RPMI7951 (cell line): ENCODE measurements at places on chromosomes 2 and 18. TPM values are rescaled to one million over a fixed set of nuclear protein-coding genes. Genes with fewer than 3 reads are reported as not detected.
A peak's percentile ranks its signal among the peaks of the same experiment; 100 is the strongest.

The MFSD2B gene
- total RNA-seq: 0.24 TPM in 1 of 2 replicates, not detected in the other

DNA sequence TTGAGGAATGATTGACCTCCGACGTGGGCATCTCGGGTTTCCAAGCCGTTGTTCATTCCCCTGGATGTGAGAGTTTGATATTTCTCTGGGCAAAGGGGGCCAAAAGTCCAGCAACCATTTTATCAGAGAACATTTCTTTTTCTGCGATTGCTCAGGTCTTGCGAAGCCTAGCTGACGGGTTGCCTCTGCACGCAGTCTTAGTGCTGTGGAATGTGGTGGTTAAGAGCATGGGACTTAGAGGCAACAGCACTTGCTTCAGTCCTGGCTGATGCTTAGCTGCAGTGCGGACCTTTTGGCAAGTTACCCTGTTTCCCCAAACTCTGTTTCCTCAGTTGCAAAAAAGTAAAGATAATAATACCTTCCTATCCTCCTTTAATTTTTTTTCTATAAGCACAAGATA, 45.0 kb downstream of the FAP start:
- DNase-seq: no peak

DNA sequence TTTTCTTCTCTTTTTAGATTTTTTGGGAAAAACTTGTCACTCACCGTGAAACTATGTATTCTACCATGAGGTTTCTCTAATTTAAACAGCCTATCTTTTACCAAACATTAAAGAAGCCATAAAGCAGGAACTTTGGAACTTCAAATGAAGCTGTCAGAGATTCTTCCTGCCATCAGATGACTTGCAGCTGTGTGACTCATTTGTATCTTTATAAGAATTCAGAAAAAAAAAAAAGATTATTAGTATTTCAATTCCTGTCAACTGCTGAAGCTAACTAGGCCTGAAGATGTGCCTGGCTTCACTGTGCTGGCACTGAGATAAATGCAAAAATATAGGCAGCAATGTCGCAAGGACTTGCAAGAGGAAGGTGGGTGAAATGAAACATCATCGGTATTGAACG, 1399.1 kb upstream of the PIK3C3 start:
- DNase-seq: no peak

- DNase-seq: peak; percentile 87
Measured at GRCh38 chr2:43345391-43345813, 119.0 kb upstream of the ZFP36L2 start.

- DNase-seq: no peak
Measured at GRCh38 chr2:57936216-57936615, 110.4 kb upstream of the VRK2 start.

- no peak for DNase-seq
Measured at GRCh38 chr18:54181856-54182602, 42.4 kb downstream of the MBD2 start.

DNA sequence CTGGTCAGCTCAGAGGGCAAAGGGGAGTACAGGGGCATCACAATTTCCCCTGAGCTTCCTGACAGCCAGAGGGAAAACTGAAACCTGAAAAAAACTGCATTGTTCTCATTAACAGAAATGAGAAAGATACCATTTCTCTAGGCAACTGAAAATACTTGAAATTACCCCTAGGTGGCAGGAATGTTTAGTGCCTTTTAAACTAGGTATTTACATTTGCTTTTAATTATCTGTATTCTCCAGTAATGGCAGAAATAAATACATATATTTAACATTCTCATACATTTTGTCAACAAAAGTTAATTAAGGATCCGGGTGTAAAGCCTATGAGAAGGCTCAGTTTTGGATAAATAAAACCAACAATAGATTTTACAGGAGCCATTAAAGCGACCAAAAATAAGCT, 34.5 kb downstream of the RPL31 start:
- peak; percentile 54 for DNase-seq

The ATG9A gene
- total RNA-seq: 51.3 and 58.6 TPM in 2 replicates

- DNase-seq: no peak
Measured at GRCh38 chr2:17965196-17965595, 86.7 kb downstream of the KCNS3 start.

The XDH gene
- 0.48 and 0.88 TPM in 2 replicates for total RNA-seq

The FTCDNL1 gene
- total RNA-seq: 3.0 and 3.1 TPM in 2 replicates

DNA sequence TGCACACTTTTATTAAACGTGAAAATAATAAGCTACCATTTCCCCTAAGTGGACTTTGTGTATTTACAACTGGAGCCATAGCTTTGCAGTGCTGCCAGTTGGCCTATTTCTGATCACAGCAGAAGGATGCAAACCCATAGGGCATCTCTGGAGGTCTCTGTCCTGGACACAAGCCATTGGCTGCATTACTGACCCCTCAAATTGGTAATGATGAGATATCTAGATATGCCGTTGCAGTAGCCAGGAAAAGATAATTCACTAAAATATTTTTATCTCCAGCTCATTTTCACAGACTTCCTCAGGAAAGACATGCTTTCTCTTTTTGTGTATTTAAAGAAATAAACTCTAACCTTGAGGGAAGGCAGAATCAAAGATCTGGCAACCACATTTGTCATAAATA, 182.5 kb downstream of the TDRD15 start:
- no peak for DNase-seq

GRCh38 chr2:128315122-128315828, 3.4 kb downstream of the HS6ST1 start:
- DNase-seq: no peak

DNA sequence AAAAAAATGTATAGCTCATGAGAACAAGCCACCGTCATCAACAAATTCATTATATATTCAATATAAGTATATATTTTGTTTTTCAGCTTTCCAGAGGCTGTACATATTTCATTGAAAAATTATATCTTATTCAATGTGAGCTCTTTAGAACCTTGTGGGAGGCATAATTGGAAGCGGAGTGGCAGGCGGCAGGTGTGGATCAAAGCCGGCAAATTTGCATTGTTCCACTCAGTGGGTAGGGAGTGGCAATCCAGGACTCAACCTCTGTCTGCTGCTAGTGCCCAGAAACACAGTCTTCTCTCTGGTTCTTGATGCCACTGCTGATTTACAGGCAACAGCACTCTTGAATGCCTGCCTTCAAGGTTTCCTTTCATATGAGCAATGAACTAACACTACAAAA, 46.9 kb downstream of the GCA start:
- DNase-seq: no peak

- DNase-seq: peak; percentile 84
Measured at GRCh38 chr2:85741833-85742455, 11.8 kb upstream of the ATOH8 start.

The GCG gene
- 0.24 and 0.39 TPM in 2 replicates for total RNA-seq

The ARL4C gene
- total RNA-seq: 43.0 and 43.5 TPM in 2 replicates

GRCh38 chr2:108287169-108287568, 1.5 kb upstream of the SULT1C2 start:
- no peak for DNase-seq

The GALNT14 gene
- total RNA-seq: 1.7 and 3.2 TPM in 2 replicates

- no peak for DNase-seq
Measured at GRCh38 chr2:38279201-38279600, 97.9 kb downstream of the ATL2 start.

The ERBB4 gene
- total RNA-seq: not detected in 2 replicates

GRCh38 chr18:40469316-40469715, 1485.7 kb upstream of the PIK3C3 start:
- no peak for DNase-seq

DNA sequence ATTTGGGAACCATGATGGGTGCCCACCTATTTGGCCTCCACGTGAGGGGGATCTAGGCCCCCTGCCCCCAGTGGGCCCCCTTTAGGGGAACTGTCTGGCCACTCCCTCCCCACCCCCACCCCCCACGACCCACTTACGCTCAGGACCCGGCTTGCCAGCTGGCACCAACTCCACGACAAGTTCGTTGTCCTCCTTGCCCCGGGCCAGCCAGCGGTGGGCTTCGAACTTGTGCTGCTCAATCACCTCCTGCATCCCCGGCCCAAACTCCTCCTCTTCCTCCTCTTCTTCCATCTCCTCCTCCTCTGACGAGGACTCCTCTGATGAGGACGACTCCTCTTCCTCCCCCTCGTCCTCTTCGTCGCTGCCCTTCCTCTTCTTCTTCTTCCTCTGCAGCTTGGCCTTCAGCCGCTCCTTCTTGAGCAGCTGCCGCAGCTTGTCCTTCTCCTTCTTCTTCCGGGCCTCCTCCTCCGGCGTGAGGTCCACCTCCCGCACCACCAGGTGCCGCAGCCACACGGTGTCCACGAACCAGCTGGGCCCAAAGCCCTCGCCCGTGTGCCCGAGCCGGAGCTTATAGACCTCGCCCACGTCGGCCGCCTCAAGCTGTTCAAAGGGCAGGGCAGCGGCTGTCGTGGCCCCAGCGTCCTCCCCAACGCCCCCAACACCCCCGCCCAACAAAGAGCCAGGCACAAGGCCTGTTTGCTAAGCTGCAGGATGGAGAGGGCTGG, 96.9 kb downstream of the LOXHD1 start:
- DNase-seq: no peak

- DNase-seq: no peak
Measured at GRCh38 chr18:46866523-46866922, 50.8 kb downstream of the PIAS2 start.

DNA sequence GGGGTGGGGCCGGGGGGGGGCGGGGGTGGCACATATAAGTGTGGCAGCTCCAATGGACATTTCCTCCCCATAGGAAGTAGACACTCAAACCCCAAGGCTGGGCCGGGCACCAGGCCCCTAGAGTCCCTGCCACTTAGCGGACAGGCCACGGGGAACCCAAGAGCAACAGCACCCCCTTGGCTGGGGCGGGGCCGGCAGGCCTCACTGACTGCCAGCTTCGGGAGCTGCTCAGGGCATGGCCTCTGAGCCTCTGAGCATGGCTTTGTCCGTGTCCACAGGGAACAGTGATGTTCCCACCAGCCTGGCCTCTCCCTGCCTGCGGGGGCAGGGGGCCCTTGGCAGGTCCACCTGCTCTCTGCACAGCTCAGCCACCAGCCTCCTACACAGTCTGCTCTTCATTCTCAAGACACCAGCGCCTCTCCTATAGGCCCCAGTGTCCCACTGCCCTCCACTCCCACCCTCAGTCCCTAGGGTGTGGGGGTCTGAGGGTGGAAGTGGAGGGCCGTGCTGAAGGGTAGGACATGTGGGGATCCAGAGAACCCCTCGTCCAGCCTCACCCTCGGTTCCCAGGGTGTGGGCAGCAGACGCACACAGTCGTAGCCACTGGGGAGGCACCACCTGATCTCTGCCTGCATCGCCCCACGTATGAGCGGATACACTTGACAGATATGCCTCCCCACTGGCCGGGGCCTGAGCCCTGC, 106.7 kb downstream of the FAM210A start:
- no peak for DNase-seq

GRCh38 chr18:63158676-63159291, 160.8 kb downstream of the BCL2 start:
- no peak for DNase-seq

- peak; percentile 22 for DNase-seq
Measured at GRCh38 chr2:185628985-185629384, 109.6 kb upstream of the FSIP2 start.

GRCh38 chr18:23629444-23629946, 33.2 kb downstream of the ANKRD29 start:
- DNase-seq: no peak

The NAT8 gene
- not detected in 2 replicates for total RNA-seq

GRCh38 chr2:209307161-209308001, 116.5 kb upstream of the MAP2 start:
- DNase-seq: no peak

The ZAP70 gene
- 2.0 and 2.1 TPM in 2 replicates for total RNA-seq

GRCh38 chr2:150143087-150143536, 344.4 kb downstream of the RND3 start:
- DNase-seq: peak; percentile 63

The OBSL1 gene
- total RNA-seq: 41.5 and 42.8 TPM in 2 replicates

- DNase-seq: no peak
Measured at GRCh38 chr2:146666340-146666739, 1178.5 kb upstream of the ACVR2A start.

GRCh38 chr2:226658555-226658954, 141.1 kb downstream of the IRS1 start:
- DNase-seq: peak; percentile 79

DNA sequence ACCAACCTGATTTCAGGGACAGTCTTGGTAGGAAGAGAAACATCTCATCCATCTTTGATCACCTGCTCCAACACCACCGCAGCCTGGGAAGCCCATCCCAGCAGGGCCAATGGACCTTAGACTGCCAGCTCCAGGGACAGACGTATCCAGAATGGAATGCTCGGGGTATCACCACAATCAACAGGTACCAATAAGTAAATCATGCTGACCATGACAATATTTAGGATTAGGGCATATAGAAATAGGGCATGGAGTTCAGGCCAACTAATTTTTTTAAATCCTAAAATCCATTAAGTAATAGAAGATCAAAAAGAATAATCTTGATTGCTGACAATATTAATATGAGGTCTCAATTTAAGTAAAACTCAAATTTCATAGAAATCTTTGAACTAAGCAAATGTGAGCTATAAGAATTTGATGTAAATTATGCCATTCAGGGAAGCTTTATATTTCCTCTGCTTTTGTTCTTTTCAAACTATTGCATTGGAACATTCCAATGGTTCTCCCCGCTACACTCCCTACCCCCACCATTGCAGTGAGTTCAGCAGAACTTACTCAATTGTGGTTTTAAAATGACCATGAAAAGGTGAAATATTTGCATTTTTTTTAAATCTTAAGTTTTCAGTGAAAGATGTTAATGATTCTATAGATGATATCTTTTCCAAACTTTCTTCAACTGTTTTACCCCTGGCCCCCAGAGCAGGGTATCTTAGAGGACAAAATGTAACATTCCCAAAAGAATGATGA, 138.6 kb downstream of the DNER start:
- DNase-seq: no peak

- peak; percentile 64 for DNase-seq
Measured at GRCh38 chr2:26605195-26605998, 35.8 kb downstream of the CIB4 start.

DNA sequence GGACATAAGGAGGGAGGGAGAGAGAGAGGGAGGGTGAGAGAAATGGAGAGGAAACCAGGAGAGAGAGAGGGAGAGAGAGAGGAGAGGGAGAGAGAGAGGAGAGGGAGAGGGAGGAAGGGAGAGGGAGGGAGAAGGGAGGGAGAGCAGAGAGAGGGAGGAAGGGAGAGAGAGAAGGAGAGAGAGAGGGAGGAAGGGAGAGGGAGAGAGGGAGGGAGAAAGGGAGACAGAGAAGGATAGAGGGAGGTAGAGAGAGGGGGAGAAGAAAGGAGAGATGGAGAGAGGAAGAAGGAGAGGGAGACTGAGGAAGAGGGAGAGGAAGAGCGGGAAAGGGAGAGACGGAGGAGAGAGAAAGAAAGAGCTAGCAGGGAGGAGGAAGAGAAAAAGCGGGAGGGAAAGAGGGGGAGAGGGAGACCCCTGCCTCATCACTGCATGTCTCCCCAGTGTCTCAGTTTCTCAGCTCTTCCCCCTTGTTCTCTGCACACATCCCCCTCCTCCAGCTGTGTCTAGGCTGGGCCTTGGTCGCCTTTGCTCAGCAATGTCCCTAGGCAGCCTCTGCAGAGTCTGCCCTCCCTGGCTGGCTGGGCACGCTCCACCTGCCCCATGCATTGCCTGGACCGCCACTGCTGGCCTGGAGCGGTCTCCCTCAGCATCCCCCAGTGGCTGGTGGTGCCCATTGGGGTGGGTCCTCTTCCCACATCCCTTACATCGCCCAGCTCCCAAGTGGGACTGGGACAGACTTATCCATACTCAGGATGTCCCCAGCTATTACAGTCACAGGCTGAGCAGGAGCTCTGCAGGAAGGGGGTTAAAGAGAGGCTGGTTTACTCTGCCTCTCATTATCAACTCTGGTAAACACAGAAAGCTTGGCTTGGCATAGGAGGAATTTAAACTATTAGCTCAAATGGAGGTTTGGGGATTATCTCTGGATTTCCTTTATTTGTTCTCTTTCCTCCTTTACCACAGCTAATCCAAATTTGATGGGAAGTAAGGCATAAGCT, 85.7 kb upstream of the APCDD1 start:
- DNase-seq: no peak

GRCh38 chr18:23933407-23933806, 81.1 kb upstream of the TTC39C start:
- DNase-seq: no peak

The EXOC6B gene
- 9.7 and 9.9 TPM in 2 replicates for total RNA-seq
